Endothelial cell of coronary artery (primary cell): ENCODE measurements at places on chromosomes 13 and 19. TPM values are rescaled to one million over a fixed set of nuclear protein-coding genes. Genes with fewer than 3 reads are reported as not detected.

The FGF14 gene
- not detected in 2 replicates for total RNA-seq

The EXOC3L2 gene
- total RNA-seq, result 0.66 and 2.1 TPM in 2 replicates

The CNN2 gene
- total RNA-seq, result 187 and 190 TPM in 2 replicates

The GIPR gene
- total RNA-seq, result 0.09 TPM in 1 of 2 replicates, not detected in the other

The RAB11B gene
- 60.2 and 82.3 TPM in 2 replicates for total RNA-seq
